ENCODE measurements at places on chromosomes 5 and 9. TPM values are rescaled to one million over a fixed set of nuclear protein-coding genes. Genes with fewer than 3 reads are reported as not detected.

ADGRD2 gene
- not detected for polyA plus RNA-seq

ECSCR gene
- polyA plus RNA-seq, result 0.83 TPM

ST8SIA4 gene
- polyA plus RNA-seq, result 22.0 TPM

OTP gene
- 8.8 TPM for polyA plus RNA-seq

NUTM2G gene
- 0.16 TPM for polyA plus RNA-seq

LCP2 gene
- 15.3 TPM for polyA plus RNA-seq

WDR5 gene
- polyA plus RNA-seq, result 36.9 TPM

SLC2A6 gene
- 23.0 TPM for polyA plus RNA-seq

CYSRT1 gene
- 3.7 TPM for polyA plus RNA-seq

CDKN2B-AS1 gene
- 0.88 TPM for polyA plus RNA-seq

GPX8 gene
- polyA plus RNA-seq, result 0.12 TPM

HRCT1 gene
- polyA plus RNA-seq, result not detected

ARL14EPL gene
- polyA plus RNA-seq, result not detected

ACSL6 gene
- not detected for polyA plus RNA-seq

ZNF79 gene
- polyA plus RNA-seq, result 13.5 TPM

LCN1 gene
- polyA plus RNA-seq, result not detected

CD14 gene
- polyA plus RNA-seq, result not detected

SPINK4 gene
- polyA plus RNA-seq, result not detected

LRRC19 gene
- polyA plus RNA-seq, result 0.11 TPM

ARAP3 gene
- not detected for polyA plus RNA-seq

STC2 gene
- polyA plus RNA-seq, result 2.0 TPM

PKN3 gene
- polyA plus RNA-seq, result 2.1 TPM
